HCT116 (cell line): ENCODE measurements at places on chromosomes 16 and 17.

DNA sequence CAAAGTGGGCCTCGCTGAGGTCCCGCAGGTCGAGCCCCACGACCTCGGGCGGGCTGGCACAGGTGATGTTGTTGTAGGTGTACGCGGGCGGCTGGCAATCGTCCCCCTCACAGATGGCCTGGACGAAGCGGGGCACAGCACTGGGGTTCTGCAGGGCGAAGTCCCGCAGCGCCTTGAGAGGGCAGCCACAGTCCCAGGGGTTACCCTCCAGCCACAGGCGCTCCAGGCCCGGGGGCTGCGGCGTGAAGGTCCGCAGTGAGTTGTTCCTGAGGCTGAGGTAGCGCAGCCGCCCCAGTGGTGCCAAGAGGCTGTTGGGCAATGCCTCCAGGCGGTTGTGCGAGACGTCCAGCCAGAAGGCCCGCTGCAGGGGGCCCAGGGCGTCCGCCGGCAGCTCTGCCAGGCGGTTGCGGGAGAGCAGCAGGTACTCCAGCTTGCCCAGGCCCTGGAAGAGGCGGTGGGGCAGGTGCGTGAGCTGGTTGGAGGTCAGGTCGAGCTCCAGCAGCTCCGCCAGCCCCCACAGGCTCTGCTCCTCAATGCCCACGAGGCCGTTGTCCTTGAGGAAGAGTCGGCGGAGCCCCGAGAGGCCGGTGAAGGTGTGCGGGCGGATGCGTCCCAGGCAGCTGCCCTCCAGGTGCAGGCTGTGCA is 2.8 kb downstream of the IGFALS start:
- no peak for DNase-seq

DNA sequence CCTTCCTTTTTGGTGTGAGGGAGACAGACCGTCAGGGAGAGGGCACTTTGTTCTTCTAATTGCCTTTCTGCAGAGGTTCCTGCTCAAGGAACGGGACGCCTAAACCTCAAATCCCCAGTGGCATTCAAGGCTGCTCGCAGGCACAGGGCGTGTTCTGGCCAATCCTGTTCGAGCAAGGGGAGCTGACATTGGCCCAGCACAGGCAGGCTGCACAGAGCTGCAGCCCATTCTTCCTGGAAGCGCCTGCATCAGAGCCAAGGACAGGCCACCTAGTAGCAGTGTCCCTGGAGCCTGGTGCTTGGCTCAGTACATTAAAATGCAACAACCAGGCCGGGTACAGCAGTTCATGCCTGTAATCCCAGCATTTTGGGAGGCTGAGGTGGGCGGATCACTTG is 72.2 kb upstream of the CREBBP start:
- no peak for DNase-seq

- no peak for DNase-seq
These were observed 8.1 kb upstream of the DCAF7 start for GRCh38 chr17:63542218-63542545.

DNA sequence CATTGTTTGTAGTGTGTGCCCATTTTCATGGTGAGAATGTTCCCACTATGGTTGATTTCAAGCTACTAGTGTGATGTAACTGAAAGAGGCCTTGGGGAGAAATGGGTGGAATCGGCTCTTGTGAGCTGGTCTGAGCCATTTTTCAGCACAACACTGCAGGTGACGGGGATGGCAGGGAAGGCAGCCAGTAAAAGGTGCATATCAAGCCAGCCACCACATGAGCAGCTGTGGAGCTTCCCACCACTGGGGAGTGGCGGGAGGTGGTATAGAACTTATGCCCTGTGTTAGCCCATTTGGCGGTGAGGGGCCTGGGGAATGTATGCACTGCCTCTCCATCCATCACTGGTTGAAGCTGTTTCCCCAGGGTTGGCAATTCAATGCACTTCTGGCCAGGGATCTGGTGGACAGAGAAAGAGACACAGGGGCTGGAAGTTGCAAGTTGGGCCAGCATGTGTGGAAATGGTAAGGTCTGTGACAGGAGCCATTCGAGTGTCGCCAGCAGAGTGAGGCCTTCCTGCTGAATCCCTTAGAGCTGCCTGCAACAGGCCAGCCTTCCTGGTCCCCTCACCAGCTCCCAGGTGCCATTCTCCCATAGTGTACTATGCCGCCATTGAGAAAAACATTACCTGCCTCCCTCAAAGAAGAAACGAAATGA is 31.7 kb upstream of the BRD7 start:
- no peak for DNase-seq

- no peak for DNase-seq
These were observed 25.5 kb downstream of the NSMCE1 start for GRCh38 chr16:27242868-27243590.

DNA sequence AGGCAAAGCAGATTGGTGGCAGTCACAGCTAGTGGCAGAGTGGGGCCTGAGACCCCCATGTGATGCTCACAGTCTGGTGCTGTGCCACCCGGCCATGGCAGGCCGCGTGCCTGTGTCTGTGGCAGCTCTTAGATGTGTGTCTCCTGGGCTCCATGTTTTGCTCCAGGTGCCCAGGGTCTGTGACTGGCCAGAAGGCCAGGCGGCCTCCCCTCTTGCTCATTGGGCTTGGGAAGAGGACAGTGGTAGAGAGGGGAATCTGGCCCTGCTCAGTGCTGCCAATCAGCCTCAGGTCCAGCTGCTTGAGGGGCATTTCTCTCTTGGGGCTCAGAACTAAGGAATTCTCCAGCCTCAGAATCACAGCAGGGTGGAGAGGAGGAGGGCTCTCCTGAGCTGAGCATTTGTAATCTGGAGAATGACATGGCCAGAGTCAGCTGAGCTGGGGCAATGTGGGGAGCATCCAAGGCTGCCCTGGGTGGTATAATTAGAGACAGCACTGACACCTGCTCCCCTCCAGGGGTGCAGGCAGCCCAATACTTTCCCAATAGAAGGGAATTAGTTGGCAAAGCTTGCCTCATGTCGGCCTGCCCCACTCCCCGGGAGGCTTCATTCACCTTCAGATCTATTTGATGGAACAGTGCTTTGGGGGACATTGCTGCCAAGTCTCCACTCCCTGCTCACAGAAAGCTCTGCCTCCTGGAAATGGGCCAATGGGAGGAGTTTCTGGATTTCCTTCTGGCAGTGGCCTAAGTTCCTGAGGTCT is 2.7 kb upstream of the LASP1NB start:
- no peak for DNase-seq

- no peak for DNase-seq
These were observed 19.1 kb upstream of the PHKG2 start for GRCh38 chr16:30728899-30729672.

- no peak for DNase-seq
These were observed 33.3 kb downstream of the GLG1 start for GRCh38 chr16:74573622-74574021.

DNA sequence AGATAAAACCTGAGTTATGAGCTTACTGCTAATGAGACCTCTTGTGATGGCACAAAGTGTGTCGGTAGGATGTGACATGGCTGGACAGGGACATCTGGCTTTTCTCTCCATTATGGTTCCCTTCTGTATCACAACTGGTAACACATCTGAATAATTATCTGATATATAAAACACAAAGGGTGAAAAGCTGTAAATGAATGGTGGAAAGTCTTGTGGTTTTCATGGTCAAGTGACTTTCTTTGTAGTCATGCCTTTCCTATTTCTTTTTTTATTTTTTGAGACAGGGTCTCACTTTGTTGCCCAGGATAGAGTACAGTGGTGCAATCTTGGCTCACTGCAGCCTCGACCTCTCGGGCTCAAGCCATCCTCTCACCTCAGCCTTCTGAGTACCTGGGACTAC is 35.3 kb upstream of the ZFHX3 start:
- no peak for DNase-seq

GRCh38 chr17:79804856-79805696 is 8.2 kb upstream of the CBX8 start:
- DNase-seq, result no peak

DNA sequence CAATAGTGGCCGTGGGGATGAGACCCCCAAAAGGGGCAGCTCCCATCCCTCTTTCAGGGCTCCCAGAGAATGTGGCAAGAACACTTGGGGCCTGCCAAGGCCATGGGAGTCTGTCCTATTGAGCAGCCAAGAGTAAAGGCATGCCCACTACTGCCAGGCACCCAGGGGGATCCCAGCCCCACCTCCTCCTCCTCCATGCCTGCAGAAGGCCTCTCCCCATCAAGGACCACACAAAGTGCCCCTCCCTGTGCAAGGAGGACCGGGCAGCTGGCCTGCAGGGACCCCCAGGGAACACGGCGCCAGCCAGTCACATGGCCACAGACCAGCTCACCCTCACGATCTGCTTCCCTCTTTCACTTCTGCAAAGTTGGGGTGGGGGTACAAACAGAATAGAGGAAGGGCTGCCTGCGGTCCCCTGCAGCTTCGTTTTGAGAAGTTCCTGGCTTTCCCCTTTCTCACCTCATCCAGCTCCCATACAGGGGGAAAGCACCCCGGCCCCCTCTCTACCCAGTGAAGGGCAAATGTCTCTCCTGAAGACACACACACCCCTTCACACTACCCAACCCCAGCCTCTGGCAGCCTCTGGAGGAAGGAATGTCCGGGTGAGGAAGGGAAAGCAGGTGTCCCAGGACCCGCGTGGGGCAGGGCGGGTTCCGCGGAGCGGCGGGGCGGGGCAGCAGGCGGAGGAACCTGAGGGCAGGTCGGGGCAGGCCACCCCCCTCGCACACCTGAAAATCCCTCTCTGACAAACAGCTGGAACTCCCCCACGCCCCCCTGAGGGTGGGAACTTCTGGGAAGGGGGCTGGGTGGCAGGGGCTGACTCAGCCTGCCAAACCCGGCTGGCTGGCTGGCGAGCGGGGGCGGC is 2.0 kb downstream of the PPP1R9B start:
- no peak for DNase-seq

DNA sequence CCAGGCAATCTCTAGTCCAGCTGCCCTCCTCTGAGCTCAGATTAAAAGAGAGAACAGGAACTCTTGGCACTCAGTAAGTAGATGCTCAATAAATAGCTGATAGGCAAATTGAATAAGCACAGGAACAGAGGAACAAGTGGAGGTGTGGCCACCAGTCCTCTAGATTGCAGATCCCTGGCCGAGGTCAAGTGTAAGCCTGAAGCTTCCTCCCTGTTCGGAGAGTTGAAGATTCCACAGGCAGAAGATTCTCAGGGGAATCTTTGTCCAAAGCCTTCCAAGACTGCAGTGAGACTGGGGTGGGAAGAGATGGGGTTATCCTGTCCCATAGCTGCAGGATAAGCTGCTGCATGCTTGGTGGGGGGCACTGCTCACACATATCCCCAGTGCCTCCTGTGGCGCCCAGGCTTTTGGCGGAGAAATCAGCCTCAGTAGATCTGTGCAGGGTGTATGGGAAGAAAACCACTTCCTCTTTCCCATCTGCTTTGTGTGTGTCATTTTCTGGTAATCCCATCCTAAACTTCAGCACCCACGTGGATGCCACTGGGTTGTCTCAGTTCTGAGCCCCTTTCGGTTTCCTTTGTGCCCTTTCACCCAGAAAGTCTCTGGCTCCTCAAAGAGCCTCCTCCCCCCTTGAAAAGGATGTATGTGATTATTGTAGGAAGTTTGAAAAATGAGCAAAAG is 12.1 kb downstream of the CD300A start:
- DNase-seq, result no peak

DNA sequence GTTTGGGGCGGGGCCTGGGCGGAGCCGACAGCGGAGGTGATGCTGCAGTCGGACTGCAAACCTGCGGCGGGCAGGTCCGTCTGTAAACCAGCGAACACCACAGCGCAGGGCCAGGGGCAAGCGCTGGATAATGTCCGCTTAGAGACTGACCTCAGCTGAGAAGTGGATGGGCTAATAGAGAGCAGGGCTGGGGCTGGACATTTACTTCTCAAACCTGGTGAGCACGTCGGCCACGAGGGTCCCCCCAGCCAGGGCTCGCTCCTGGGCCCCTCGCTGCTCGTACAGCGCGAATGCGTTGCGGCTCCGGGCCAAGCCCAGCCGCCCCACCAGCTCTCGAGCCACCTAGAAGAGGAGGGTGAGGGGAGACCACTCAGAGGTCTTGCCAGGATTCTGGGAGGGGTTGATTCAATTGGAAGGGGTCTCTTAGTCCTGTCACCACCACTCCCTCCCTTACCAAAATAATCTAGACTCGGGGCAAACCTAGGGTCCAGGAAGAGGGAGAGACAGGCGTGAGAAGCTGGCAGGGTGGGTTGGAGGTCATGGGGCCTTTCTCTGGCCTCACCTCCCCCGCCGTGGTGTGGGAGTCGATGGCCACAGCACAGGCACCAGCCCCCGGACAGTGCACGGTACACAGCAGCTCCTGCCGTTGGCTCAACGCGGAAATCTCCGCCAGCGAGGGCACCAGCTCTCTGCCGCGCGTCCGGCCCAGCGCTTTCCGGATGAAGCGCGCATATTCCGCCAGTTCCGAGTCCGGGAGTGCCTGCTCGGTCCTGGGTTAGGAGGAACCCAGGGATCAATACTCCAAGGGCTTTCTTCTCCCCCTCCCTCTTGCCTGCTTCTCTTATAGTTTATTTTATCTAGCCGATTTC is 5.8 kb downstream of the PLEKHH3 start:
- no peak for DNase-seq

GRCh38 chr17:60671482-60671881 is 6.2 kb upstream of the BCAS3 start:
- DNase-seq, result no peak

DNA sequence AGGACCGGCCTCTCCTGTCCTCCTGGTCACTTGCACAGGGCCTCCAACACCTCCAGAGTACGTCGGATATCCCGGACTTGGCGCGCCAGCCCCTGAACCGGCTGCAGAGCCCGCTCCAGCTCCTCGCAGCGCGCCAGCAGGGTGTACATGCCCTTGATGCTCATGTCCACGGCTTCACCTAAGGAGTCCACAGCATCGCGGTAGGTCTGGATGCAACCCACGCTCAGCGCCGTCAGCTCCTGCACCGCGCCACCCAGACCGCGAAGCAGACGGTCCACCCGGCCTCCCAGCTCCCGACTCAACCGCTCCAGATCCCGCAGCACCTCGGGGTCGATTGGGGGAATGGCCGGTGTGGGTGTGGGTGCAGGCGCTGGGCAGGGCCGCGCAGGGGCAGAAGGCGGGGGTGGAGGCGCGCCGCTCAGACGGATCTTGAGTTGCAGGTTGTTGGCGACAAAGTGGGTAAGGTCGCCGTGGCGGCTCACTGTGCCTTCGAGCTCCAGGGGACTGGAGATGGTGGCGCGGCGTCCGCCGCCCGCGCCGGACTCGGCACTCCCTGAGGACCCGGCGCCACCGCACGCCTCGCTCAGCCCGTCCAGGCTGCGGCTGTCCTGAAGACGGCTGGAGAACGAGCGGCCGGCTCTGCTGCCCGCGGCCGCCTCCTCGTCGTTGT is 804 bp downstream of the BORCS6 start:
- DNase-seq, result no peak

DNA sequence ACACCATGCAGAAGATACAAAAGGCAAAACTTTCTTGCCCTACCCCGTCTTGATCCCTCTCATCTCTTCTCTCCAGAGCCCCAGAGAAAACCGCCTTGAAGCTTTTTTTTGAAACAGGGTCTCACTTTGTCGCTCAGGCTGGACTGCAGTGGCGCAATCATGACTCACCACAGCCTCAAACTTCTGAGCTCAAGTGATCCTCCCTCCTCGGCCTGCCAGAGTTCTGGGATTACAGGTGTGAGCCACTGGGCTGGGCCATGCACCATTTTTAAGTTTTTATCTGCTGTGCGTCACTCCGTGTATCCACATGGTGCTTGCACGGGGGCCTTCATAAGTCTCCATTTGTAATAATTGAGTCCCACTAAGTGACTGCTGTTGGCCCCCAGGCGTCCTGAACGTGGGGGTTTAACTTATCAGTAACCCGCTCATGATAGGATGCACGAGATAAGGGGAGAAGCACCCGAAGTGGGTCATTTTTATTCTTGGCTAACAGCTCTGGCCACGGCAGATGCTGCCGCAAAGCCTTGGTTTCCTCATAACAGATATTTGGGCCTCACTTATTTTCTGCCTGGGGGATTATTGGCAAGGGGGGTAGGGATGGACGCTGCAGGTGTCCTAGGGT is 8.6 kb downstream of the DNAH17 start:
- no peak for DNase-seq
